NB4 (cell line): ENCODE measurements at places on chromosomes 4 and X.

GRCh38 chr4:153204247-153204671 is at the start of gene TRIM2:
Gene TRIM2 (plus strand): TSS chr4:153204443. CDS start chr4:153204531, 88 bp downstream.
- DNase-seq, result no peak

DNA sequence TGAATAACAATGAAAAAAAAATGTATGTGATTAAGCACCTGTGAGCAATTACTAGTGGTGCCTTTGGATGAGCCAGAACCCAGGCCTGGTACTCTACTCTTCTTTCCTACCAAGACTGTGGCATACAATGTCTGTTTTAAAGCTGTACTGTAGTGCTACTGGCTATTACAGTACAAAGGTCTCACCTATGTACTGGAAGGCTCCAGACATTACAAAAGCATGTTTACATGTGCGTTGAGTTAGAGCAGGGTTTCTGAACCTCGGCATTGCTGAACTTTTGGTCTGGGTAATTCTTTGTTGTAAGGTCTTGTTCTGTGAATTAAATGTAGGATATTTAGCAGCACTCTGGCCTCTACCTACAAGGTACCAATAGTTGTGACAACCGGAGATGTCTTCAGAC is 153.8 kb downstream of the SPATA18 start:
- DNase-seq, result no peak

DNA sequence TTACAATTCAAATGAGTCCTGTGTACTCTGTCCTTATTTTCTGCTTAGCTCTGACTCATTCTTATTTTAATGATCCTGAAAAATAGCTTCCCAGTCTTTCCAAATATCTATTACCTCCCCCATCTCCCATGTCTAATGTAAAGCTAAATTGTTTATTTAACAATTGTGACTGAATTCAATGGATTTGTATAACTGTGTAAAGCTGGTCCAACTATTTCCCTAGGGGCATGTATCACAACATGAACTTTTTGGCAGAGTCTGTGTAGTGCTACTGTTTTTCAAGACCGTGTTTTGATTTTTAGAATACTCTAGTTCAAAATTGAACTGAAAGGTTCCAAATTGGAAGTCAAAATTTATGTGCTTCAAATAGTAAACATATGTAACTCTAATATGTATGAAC is 67.8 kb downstream of the SPCS3 start:
- DNase-seq, result no peak

DNA sequence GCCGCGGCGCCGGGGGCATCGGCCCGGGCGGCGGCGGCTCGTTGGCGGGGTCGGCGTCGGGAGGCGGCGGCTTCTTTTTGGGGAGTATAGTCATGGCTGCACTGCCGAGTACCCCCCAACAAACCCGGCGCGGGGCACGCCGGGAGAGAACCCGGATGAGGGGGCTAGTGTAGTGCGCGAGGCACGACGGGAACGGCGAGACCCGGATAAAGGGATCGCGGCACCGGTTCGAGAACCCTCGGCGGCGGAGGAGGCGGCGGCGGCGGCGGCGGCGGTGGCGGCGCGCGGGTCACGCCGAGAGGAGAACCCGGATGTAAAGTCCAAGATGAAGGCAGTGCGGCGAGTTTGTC is at the start of gene OTUD5:
Gene OTUD5 (minus strand): TSS at position 131 of the 350 bp plus-strand sequence. CDS start 37 bp downstream, at position 94.
- DNase-seq, result peak; percentile 78

DNA sequence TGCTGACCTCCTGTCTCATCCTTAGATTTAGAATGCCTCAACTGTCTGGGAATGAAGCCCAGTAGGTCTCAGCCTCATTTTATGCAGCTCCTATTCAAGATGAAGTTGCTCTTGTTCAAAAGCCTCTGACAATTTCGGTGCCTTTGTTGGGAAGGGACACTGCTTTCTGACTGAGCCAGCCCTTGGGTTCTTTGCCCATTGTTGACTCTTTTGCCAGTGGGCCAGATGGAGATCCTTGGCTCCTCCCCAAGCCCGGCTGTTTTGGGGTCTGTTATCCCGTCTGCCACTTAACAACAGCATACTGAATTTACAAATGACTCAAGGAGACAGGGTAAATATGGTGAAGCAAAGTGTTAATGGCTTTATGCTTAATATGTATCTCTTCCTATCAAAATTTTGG is 58.3 kb upstream of the PRKX start:
- no peak for DNase-seq

GRCh38 chr4:5472160-5472591 is 236.2 kb downstream of the EVC2 start:
- no peak for DNase-seq

- DNase-seq, result no peak
These were observed 643 bp downstream of the SRP72 start for GRCh38 chr4:56468097-56468422.

- DNase-seq, result no peak
These were observed 52.2 kb downstream of the BEX3 start for GRCh38 chrX:103428525-103428924.

GRCh38 chrX:70908541-70908940 is at the start of gene TEX11:
Gene TEX11 (minus strand): TSS chrX:70908711. CDS start chrX:70907789, 922 bp downstream.
- DNase-seq, result no peak

DNA sequence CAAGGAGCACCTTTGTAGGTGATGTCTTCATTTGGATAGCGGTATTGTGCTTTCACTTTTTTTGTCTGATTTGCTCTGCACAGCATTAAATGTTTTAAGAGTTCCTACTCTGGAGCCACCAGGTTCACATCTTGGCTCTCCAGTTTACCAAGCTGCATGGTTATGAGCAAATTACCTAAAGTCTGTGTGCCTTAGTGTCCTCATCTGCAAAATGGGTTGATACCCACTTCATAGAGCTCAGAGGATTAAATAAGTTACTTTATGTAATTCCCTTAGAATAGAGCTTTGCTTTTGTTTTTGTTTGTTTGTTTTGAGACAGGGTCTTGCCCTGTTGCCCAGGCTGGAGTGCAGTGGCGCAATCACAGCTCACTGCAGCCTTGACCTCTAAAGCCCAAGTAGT is 58.2 kb downstream of the UBE2K start:
- no peak for DNase-seq

DNA sequence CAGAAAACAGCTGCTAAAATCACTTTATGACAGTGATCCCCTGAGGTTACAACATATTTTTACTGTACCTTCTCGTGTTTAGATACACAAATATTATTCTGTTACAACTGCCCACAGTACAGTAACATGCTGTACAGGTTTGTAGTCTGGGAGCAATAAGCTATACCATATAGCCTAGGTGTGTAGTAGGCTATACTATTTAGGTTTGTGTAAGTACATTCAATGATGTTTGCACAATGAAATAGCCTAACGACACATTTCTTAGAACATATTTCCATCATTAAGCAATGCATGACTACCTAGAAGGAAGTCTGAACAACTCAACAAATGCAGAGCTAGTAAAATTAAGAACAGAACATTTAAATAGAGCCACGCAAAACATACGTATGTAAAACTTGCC is 112.7 kb downstream of the ZAR1 start:
- DNase-seq, result no peak

- no peak for DNase-seq
These were observed 88.1 kb downstream of the COL4A5 start for GRCh38 chrX:108527724-108528123.

GRCh38 chrX:40100537-40101429 is 3.0 kb upstream of the BCOR start:
- peak; percentile 35 for DNase-seq

DNA sequence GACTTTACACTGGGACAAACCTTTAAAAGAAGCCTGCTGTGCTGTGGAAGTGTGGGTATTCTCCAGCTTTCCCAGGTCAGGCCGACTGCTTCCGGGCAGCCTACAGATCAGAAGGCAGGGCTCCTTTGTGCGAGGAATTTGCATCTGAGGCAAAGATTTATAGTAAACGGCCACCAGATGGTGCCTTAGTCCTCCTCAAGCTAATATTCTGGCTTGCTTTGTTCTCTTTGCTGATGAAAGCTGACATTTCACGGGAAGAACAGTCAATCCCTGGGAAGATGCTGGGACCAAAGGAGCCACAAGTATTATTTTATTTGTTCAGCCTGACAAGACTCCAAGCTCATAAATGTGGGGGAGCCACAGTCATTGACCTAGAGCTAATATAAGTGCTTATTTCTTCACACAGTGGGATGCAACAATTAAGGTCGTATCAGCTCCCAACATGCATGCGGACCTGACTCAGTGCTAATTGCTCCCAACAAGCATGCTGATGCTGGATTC is 120.7 kb upstream of the TRIM2 start:
- DNase-seq, result peak; percentile 66

- no peak for DNase-seq
These were observed 280.1 kb downstream of the PABPC4L start for GRCh38 chr4:133921280-133922195.

DNA sequence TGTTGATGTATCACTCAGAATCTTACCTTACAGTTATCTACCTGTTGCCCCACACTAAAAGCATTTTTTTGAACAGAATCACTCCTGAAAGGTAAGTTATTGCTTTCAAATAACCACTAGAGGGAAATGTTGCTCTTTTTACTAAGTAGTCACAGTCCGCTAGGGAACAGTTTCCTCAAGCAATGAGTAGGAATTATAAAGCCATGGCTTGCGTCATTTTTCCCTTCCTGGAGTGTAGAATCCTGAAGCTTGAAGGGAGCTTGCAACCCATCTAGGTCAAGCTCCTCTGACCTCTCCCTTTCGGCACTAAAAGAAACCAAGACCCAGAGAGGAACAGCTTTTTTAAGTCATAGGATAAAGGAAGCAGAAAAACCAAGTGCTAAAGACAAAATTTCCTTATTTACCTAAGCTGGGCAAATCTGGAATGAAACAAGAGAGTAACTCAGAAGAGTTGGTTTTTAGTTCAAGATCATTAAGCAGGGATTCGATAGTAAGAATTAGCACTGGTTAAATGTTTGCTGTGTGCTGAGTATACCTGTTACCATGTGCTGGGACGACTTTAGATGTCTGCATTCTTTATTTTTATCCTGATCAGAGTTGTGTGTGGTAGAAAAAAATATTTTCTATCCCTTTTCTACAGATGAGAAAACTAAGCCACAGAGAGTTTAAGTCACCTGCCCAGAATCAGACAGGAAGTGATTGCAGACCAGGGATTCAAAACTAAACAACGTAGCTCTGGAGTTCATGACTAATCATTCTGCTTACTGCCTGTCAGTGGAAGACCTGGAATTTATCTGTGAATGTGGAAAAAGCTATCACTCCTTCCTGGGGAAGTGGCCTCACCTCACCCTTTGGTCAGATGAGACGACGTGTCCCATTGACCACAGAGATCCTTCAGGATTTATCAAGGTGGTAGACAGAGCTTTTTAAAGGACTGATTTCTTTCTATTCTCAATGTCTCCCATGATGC is 631.5 kb downstream of the RAB28 start:
- DNase-seq, result peak; percentile 56

- no peak for DNase-seq
These were observed 153.1 kb downstream of the SH3BGRL start for GRCh38 chrX:81354954-81355353.

DNA sequence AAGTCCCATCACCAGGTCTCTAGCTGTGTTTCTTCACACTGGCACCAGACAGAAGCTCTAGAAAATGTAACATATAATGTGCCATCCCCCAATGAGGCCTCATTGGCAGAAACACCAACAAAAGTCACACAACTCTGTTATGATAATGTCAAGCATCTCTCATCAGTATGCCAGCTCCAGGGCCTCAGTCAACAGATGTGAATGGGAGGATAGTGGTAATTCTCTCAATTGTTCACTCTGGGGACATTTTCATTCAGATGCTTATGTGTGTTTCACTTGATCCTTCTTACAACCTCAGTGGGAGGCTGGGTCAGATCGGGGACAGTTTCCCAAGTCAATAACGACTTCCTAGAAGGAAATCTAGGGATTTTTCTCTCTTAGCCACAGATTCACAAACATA is 57.5 kb upstream of the SCOC start:
- DNase-seq, result no peak

- no peak for DNase-seq
These were observed 199.3 kb downstream of the TMA16 start for GRCh38 chr4:163693776-163694175.

- DNase-seq, result no peak
These were observed 53.5 kb upstream of the FAM9B start for GRCh38 chrX:9087271-9088040.

DNA sequence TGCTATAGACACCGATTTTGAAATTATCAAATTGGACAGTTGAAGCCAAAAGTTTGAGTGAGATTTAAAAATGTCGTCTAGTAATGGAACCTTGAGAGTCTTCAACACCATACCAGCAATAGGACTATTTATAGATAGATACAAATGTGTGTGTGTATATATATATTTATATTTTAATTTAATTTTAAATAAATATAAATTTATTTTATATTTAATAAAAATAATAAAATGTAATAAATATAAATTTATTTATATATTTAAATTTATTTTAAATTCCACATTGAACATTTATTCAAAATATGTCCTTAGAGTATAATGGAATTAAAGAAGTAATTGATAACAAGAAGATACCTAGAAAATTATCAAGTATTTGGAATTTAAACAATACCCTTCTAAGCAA is 221.9 kb upstream of the CXXC4 start:
- no peak for DNase-seq

DNA sequence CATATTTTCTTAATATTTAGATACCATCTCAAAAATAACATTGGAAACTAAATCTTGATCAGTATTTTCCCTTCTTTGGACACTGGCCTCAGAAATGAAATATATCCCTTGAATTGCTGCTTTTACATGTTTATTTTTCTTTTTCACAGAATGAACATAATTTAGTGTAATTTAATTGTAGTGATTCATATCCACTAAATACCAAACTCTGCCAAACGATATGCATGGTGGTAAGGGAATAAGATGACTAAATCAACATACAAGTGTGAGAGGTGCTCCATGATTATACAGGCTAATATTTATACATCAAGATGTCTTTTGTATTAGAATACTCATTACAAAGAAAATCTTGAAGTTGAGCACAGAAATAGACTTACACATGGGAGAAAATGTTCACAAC is 216.8 kb upstream of the PACRGL start:
- no peak for DNase-seq

- no peak for DNase-seq
These were observed 47.9 kb upstream of the BLTP1 start for GRCh38 chr4:122104184-122104583.

DNA sequence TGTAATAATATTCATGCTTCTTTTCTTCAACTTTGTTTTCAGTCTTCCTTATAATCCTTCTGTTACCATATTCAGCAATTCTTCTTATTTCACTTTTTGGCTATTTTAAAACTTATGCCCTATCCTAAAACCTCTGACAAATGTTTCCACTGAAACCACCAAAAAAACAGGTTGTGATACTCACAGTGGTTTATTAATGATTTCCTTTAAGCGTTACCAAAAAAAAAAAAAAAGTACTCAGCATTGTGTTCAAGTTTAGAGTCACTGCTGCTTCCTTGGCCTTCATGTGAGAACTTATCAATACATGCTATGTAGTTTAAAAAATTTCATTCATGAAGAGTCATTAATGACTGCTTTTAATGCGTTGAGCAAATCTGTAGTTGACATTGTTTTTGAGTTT is 35.4 kb upstream of the UGT2A3 start:
- DNase-seq, result no peak
